ENCODE measurements at places on chromosomes 5 and 9. TPM values are rescaled to one million over a fixed set of nuclear protein-coding genes. Genes with fewer than 3 reads are reported as not detected.

DNA sequence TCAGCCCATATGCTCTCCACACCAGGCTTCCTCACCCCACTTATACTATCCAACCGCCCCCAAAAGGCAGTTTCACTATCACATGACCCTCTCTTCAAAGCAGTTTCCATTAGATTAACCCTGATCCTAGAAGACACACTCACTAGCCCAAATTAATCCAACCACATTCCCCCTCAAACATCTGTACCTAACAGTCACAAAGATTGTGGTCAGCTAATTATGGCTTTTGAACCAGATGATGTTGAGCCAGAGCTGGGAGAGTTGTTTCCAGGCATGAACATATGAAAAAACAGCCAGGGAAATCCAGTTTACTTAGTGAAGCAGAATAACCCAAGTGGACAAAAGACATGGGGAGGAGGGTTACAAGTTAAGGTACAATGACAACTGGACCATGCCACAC, 131.2 kb downstream of the SPOCK1 start:
- no peak for DNase-seq

GRCh38 chr9:100375658-100376057, 22.9 kb upstream of the TEX10 start:
- no peak for DNase-seq

DNA sequence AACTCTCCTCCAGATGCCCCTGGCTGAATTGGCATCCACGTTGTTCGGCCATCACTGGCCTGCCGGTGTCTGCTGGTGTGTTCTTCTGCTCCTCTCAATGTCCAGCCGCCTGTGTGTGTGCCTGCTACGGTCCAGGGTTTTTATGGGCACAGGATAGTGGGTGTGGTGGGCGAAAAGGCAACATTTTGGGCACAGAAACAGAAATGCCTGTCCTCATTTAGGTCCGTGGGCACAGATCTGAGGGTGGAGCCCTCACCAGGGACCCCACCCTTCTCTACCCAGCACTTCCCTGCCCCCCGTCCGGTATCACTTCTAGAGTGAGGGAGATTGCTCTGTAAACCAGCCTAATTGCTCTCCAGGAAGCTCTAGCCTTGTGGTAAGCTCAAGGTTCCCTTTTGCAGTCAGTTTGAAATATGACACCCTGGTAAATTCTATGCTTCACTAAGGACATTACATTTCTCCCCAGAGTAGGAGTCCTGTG, 410.1 kb downstream of the MAT2B start:
- DNase-seq: no peak

Gene PCDHA1
- total RNA-seq: not detected

- DNase-seq: peak; percentile 40
These were observed 131.1 kb downstream of the OLFM1 start for GRCh38 chr9:135218331-135219225.

Gene ENTPD2
- total RNA-seq: 7.3 TPM

DNA sequence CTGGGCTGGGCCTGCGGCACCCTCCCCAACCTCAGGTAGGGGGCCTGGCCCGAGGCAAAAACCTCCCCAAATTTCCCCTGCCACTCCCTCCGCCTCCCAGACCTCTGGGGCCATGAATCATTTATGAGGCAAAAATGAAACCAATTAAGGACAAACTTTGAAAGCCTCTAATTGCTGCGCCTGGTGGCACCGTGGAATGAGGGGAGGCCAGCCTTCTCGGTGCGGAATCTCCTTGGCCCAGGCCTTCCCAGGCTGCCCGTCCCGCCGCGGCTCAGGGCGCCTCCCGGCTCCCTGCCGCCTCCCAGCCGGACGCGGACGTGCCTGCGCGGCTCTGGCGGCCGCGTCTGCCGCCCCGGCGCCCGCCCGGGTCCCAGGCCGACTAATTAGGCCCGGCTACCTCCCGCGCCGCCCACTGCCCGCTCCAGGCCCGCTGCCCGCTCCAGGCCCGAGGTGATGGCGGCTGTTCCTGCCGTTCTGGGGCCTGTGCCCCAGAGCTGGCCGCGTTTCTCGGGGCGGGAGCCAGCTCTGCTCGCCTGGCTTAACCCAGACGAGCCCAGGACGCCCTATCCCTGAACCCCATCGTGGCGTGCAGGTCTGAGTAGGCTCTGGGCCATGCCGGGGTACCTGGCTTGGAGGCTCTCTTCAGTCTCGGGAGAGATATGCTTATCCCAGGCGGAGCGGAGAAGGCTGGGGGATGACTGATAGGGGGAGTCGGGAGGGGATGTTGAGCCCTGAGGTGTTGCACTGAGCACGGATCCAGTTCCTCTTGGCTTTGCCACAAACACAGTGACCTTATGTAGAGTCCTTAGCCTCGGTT, 20.1 kb downstream of the CXXC5 start:
- peak; percentile 75 for DNase-seq

GRCh38 chr5:170483701-170484458, 19.9 kb upstream of the KCNIP1 start:
- no peak for DNase-seq

GRCh38 chr9:75105841-75106240, 17.5 kb downstream of the OSTF1 start:
- DNase-seq: no peak

DNA sequence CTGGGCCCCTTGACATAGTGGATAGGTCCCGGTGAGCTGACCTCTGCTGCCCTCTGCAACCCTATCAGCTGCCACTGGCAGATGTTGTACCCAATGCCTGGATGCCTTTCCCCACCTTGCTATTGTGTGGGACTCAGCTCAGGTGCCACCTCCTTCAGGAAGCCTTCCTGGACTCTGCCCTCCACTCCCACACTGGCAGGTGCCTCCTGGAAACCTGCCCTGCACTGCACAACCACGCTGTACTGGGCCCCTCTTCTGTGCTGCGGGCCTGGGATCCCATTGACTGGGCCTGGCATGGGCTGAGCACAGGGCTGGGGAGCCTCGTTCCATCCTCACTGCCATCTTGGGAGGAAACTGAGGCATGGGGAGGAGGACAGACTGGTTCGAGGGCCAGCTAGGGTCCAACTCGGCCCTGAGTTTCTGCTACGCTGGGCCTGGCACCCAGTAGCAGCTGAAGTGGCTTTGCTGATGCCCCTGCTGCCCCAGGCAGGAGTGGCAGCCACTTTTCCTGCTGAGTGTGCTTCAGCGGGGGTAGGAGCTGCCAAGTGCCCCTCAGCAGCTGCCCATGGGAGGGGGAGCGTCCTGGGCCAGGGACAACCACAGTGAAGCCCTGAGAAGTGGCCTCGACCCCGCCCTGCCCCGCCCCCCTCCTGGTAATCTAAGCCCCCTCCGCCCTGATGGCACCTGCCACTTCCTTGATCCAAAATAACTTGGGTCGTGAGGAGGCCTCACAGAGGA, 1.3 kb downstream of the AK1 start:
- DNase-seq: peak; percentile 92

DNA sequence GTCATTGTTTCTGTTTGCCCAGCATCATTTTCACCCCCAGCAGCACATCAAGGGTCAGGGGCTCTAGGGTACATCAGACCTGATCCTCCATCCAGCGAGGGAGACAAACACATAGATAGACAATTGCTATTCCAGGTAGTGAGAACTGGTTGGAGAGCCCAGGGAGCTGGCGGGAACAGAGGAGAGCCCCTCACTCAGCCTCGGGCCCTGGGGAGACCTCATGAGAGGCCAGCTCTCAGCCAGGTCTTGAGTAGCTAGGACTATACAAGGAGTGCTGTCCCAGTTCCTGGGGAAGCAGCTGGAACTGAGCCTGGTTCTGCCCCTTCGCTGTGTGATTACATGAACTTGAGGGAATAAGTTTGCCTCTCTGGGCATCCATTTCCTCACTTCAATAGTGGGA, 80.3 kb downstream of the HRH2 start:
- DNase-seq: no peak

Gene GGTA1
- total RNA-seq: 6.9 TPM

DNA sequence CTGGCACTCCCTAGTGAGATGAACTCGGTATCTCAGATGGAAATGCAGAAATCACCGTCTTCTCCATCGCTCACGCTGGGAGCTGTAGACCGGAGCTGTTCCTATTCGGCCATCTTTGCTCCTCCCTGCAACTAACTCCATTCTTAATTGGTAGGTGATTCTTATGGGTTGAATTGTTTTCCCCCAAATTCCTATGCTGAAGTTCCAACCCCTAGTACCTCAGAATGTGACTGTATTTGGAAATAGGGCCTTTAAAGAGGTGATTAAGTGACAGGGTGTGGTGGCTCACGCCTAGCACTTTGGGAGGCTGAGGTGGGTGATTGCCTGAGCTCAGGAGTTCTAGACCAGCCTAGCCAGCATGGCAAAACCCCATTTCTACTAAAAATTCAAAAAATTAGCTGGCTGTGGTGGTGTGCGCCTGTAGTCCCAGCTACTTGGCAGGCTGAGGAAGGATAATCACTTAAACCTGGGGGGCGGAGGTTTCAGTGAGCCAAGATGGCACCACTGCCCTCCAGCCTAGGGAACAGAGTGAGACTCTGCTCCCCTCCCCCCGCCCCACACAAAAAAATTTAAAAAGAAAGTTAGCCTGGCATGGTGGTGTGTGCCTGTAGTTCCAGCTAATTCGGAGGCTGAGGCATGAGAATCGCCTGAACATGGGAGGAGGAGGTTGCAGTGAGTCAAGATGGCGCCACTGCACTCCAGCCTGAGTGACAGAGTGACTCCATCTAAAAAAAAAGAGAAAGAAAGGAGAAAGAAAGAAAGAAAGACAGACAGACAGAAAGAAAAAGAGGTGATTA, 25.2 kb upstream of the FOCAD start:
- no peak for DNase-seq

GRCh38 chr9:89941875-89942274, 337.1 kb downstream of the GADD45G start:
- DNase-seq: peak; percentile 70

DNA sequence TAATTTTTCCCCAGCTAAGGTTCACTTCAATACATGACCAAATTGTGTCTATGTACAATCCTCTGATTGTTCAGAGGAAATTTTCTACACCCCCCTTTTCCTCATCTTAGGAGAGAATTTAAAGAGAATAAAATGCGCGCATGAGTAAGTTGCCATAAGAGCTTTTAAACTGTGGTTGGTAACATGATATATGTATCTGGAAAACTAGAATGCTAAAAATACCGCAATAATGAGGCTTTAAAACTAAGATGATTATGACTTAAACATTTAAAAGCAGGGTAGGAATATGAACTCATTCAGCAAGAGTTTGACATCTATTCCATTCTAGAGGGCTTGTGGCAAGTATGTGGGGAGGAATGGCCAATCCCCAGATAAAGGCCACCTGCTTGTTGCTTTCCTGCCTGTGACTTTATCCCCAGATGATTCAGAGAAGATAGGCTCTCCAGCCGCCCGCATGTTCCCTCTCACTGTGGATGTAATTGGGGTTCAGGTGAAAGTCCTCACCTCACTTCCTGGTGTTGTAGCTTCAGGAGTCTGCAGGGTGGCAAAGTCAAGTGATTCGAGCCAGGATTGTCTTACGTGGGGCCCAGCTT, 26.5 kb upstream of the BASP1 start:
- DNase-seq: no peak

Gene ZNF782
- total RNA-seq: 10.1 TPM

DNA sequence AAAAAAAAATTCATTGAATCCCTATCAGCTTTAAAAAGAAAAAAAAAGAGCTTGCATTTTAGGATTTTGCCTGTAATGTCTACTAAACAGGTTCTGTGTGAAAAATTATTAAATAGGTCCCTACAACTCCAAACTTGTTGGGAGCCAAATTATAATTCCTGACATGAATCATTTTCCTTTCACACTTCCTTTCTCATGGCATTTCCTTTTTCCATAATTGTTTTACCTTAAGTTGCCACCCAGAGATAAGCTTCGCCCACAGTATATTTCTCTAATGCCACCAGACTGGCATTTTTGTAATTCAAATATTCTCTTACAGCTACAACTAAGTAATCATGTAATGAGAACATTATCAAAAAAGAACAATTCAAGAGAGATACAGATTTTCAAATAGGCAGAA, 348.8 kb downstream of the EFNA5 start:
- DNase-seq: no peak

DNA sequence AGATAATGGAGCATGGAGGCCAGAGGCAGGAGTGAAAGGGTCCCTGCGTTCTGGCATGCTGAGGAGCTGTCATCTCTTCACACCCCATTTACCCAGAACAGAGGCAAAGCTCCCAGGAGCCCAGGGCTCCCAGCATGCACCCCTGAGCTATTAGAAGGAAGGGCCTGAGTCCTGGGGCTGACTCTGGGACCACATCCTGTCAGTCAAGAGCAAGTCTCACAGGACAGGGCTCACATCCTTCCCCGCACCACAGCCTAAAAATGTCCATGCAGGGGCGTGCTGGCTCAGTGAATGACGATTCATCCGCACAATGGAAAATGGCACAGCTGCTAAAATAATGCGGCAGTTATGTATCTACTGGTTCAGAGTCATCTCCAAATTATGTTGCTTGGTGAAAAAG, 31.4 kb downstream of the CAMK2A start:
- peak; percentile 52 for DNase-seq

Data from tongue (tissue), 3 donors.